ENCODE measurements at places on chromosomes 7 and 10. TPM values are rescaled to one million over a fixed set of nuclear protein-coding genes. Genes with fewer than 3 reads are reported as not detected.

Gene CNNM2
- 5.7 TPM for total RNA-seq

Gene VIPR2
- not detected for total RNA-seq

Gene SEMA3E
- total RNA-seq = 1.6 TPM

Gene THNSL1
- total RNA-seq = 3.0 TPM

Gene PIP
- not detected for total RNA-seq

Gene ZNF736
- 3.2 TPM for total RNA-seq

Gene PHYHIPL
- not detected for total RNA-seq

Gene MYL10
- not detected for total RNA-seq
